GM20000 (cell line): ENCODE measurements at places on chromosomes 6 and 20.

GRCh38 chr20:18678549-18679419 is 90.9 kb downstream of the DTD1 start:
- no peak for DNase-seq

- DNase-seq = no peak
These were observed 4.1 kb downstream of the BMP7 start for GRCh38 chr20:57262301-57262700.

DNA sequence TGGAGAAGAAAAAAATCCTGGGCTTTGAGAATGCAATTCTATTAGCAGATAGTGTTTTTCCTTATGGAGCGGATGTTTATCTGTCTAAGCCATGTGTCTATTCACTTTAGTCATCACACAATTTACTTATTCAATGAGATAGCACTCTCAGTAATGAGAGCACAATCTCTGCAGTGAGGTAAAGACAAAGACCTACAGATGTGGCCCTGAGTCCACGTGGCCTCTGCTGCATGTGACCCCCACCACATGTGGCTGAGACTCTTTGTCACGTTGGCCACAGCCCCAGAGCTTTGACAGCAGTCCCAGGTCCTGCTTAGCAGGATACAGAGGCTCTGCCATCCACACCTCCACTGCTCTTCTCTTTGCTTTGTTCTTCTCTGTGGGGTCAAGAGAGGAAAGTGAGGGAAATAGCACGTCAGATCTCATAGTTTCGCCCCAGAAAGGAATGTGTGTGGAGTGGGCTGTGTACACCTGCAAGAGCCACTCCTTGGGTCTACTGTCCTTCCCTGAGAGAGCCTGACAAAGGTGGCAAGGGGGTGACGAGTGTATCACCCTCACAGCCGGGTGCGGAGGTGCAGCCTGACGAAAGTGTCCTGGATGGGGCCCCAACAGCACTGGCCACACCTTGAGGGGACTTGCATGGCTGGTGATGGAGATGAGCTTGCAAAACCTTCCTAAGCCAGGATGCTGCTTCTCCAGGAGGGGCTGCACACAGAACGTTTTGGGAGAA is 40.7 kb downstream of the ZNF831 start:
- no peak for DNase-seq

DNA sequence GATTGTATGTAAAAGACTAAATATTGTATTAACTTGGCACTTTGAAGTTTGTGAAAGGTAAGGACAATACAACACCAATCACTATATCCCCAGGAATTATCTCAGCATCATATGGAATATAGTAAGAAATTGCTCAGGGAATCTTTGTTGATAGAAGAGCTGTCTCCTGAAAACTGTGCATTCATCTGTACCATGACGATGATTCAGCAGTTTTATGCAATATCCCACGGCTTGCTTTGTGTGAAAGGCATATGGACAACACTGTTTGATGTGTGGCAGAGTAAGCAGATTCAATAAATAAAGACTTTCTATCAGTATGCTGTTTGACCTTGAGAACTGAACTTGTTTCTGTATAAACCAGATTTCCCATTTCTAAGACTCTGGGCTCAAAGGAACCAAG is 147.5 kb upstream of the PLN start:
- no peak for DNase-seq

GRCh38 chr6:7644417-7644816 is 54.4 kb downstream of the SNRNP48 start:
- DNase-seq = no peak

DNA sequence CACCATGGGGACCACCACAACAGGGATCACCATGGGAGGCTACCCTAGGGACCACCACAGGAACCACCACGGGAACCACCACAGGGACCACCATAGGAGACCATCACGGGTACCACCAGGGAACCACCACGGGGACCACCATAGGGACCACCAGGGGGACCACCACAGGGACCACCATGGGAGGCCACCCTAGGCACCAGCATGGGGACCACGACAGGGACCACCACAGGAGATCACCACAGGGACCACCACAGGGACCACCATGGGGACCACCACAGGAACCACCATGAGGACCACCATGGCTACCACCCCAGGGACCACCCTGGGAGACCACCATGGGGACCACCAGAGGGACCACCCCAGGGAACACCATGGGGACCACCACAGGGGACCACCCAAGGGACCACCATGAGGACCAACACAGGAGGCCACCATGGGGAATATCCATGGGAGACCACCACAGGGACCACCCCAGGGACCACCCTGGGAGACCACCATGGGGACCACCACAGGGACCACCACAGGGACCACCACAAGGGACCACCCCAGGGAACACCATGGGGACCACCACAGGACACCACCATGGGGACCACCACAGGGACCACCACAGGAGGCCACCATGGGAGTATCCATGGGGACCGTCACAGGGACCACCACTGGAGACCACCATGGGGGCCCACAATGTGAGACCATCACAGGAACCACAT is 67.6 kb upstream of the MPC1 start:
- no peak for DNase-seq

DNA sequence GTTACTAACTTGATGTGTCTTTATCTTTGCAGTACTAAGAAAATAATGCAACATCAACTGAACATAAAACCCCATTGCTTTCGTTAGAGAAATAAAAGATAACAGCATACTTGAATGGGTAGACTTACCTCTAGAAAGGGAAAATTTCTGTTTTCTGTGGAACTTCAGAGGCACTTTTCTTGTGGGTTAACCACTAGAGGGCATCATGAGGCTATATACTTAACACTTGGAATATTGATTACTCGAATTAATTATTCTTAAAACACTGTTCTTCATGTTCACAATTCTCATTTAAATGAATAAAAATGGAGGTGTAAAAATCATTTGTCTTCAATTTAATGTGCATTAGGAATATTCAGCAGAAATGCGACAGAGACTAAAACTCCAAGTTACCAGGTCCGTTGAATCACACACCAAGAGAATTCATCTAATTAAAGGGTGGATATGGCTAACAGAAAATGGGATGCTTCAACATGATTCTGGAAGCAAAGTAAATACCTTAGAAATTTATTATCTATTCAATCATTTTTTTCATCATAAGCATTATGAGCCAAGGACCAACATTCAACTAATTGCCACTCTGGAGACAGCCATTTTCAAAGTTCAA is 330.8 kb upstream of the PREP start:
- DNase-seq = no peak

- no peak for DNase-seq
These were observed 67.7 kb downstream of the KIF6 start for GRCh38 chr6:39657355-39658135.

DNA sequence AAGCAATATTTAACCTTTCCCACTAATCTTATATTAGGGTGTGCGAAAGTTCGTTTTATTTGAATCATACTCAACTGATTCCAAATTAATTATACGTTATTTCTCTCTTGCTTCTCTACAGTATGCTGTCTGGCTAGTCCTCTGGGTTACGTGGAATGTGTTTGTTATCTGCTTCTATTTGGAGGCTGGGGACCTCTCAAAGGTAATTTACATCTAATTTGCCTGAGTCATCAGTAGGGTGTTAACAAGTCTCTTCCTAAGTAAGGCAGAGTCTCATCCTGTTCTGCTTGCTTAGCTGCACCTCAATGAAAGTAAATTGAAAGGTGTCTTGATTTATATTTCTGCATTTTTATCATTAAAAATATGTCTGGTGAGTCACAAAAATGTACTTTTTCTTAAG is 551.5 kb downstream of the NKAIN2 start:
- no peak for DNase-seq

- DNase-seq = no peak
These were observed 20.5 kb downstream of the PERP start for GRCh38 chr6:138086573-138087196.

DNA sequence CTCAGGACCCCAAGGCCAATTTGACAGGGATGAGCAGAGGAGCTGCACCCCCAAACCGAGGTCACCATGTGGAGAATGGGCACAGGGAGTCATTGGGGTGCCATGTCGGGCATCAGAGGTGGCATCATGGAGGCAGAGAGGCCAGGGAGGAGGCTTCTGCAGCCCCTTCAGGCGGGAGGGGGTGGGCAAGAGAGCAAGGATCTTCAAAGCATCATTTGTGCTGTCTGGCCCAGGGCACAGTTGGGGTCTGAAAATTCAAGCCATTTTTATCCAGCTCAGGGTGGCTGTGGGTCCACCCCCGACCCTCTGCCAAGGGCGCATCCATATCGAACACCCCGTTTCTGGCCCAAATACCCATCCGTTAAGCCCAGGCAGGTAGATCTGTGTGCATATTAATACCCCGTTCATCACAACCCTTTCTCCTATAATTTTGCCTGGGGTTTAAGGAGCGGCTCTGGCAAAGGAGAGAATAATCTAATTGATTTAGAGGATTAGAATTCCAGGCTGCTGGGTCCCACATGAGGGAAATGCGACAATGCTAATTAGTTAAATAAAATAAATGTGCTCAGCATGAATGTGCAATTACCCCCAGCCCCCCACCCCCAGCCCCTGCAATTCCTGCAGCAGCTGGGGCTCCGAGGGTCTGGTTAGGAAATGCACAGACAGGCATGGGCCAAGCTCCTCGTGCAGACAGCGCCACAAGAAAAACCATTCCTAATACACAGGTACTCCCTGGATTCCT is 31.9 kb downstream of the VSTM2L start:
- no peak for DNase-seq

GRCh38 chr6:127538750-127539264 is 19.7 kb upstream of the MTCL3 start:
- no peak for DNase-seq

DNA sequence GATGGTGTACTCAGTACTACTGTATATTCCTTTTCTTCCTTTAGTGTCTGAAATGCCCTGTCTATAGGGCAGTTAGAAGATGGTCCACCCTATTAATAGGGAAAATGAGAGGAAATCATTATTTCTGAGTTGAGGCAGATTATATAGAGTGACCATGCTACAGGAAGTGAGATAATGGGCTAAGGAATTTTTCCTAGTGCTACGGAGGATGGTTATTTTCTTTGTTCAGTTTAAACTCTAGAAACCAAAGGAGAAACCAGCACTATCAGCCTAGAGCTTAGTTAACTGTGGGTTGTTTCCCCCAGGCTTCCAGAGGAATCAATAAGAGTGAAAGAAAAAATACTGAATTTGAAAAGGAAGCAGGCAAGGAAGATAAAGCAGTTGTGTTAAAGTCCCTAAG is 474 bp downstream of the TSBP1 start:
- no peak for DNase-seq

- no peak for DNase-seq
These were observed 89.5 kb upstream of the SIM1 start for GRCh38 chr6:100554228-100554627.

DNA sequence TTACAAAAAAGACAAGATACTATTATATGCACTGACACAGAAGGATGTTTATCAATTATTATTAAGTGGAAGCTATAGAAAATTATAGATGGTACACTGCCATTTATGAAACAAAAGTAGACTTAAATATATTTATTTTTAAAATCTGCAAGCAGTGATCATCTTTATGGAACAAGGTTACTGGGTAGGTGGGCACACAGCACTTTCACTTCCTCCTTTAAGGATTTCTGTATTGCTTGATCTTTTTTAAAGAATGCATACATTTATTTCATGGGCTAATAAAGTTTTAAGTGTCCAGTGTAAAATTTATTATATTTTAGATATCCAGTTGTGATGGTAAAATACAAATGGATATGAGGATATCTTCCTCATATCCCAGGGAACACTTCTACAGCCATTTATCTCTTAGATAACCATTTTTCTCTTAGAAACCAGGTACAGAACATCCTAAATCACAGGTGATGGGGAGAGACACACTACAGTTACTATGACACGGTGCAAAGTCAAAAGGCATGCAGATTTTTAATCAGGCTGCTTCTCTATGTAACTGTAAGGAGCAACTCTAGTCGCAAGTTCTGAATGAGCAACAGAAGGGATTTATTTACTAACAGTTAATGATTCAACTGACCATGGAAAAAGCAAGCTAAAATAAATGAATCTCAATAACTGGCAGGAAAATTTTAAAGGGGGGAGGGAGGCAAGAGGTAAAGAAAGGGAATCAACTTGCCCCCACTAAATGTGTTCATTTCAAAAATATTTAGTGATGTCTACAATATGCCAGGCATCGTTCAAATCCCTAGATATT is 2.2 kb downstream of the FBXL4 start:
- DNase-seq = peak; percentile 10

DNA sequence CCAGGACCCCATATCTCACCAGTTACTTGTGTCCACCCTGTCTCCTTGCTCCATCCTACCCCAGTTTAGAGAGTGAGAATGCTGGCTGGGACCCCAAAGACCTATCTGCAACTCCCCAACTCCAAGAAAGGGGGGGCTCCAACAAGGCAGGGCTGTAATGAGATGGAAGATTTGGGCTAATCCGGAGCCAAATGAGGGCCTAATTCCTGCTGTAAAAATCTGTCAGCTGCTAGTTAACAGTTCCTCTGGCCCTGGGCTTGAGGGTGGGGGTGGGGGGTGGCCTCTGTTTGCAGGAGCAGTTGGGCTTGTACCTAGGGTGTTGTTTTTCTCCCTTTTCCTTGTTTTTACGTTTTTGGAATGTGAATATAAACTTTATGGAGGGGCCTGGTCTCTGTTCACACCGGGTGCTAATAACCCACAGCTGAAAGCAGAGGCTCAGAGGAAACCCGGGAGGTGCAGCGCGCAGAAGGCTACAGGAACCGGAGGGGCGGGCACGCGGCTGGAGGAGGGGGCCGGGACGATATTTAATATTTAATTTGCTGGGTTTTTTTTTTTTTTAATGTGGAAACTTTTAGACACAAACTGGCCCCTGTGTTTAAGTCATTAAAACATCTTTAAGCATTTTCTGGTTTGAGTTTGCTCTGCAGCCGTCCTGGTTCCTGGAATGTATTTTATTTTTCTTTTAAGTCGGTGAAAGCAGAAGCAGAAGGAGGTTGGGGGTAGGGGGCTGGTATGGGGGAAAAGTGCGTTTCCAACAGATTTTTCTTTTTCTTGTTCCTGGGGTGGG is 70.7 kb downstream of the NCR2 start:
- no peak for DNase-seq

- DNase-seq = no peak
These were observed 289.9 kb upstream of the ZFP64 start for GRCh38 chr20:52481443-52481842.

DNA sequence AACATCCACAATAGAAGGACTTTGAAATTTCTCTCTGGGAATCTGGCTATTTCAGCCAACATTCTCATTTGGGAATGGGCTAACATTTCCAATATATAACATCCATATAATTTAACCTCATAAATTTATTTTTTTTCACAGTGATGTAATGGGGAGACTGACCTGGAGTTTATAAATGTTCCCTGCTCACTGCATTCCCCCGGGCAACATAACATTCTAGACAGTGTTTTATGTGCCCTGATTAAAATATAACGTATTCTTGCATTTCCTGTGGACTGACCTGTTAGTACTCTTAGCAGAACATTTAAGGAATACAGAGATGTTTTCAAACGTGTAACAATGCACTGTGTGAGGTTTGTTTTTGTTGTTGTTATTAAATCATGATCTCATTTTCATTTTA is 20.9 kb downstream of the TSHZ2 start:
- DNase-seq = no peak

- no peak for DNase-seq
These were observed 99.7 kb downstream of the IRF4 start for GRCh38 chr6:491233-491632.

GRCh38 chr6:18326980-18327379 is 60.2 kb upstream of the RNF144B start:
- DNase-seq = no peak
